Muscle of arm (tissue), 14 donors: ENCODE measurements at places on chromosomes 2 and 18.

DNA sequence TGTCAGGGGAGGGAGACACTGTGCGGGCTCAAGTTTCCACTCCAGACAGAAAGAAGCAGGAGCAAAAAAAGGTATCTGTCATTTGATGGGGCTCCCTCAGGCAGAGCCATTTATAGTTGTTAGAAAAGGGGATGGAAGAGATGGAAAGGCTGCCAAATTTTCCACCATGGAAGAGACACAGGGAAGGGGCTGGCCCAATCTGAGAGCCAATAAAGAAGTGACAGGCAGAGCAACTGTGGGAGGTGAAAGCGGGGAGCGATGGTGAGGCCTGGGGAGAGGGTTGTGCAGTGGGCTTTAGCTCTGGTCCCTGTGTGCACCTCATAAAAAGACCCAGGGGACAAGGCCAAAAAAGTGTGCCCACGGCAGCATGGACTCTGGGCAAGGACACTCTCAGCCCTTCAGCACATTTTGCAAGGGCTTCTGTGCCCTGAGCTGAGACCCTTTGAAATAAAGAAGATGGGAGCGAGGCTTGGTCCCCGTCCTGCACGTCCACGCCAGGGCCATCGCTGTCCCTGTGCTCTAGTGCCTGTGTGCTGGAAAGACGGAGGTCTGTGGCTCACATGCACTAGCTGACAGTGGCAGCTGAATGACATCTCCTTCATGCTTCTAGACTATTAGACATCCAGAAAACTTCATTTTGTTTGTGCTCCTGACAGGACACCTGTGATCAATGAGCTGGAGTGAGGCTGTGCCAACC lies 456.7 kb upstream of the HS6ST1 start:
- DNase-seq, result no peak

- DNase-seq, result no peak
Observed at GRCh38 chr2:156585457-156585856, 149.3 kb downstream of the GPD2 start.

- DNase-seq, result no peak
Observed at GRCh38 chr2:182951948-182952663, 85.7 kb upstream of the FRZB start.

DNA sequence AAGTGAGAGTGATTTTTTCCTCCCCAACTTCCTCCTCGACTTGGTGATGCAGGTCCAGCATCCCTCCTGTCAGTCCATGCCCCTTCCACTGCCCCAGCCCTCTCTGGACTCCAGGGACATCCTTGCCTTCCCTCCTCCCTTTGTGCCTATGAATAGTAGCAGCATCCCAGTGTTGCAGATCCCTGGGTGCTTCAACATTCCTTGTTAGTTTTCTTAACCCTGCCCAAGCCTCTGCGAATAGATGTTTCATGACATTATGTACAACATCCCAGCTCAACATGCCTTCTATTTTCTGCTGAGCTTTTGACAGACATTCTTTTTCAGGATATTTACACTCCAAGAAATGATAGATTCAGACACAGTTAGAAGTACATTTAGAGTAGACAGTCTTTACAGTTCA lies 35.3 kb upstream of the CCDC150 start:
- no peak for DNase-seq

DNA sequence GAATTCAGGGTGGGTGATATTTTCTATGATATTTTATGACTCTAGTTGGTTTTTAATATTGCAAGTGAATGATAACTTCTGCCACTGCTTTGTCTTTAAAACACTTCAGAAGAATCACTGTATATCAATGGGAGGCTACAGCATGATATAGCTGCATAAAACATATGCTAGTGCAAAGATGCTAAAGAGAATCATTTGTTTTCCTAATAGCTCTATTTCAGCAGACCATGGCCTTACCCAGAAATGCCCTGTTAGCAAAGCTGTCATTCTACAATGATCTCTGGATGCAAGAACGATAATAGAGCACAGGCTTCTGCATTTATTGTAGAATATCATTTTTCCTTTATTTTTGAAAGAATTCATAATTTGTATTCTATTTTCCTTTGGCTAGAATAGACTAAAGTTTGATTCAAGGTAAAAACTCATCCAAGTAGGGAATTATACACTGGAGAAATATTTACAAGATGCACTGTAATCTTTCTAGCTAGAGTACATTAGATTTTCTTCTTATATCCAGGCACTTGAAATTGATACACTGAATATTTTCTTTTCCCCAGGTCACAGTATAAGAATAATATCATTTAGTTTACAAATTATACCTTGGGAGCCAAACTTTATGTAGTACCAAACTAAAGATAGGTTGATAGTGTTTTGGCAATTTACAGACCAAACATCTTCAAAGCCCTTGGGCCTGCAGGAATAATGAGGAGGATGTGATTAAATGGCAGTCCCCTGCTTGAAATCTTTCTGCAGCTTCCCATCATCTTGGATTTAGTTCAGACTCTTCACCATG lies 252.6 kb upstream of the LINC00305 start:
- DNase-seq, result peak; percentile 18

- DNase-seq, result no peak
Observed at GRCh38 chr2:160581448-160581847, 87.8 kb upstream of the RBMS1 start.

DNA sequence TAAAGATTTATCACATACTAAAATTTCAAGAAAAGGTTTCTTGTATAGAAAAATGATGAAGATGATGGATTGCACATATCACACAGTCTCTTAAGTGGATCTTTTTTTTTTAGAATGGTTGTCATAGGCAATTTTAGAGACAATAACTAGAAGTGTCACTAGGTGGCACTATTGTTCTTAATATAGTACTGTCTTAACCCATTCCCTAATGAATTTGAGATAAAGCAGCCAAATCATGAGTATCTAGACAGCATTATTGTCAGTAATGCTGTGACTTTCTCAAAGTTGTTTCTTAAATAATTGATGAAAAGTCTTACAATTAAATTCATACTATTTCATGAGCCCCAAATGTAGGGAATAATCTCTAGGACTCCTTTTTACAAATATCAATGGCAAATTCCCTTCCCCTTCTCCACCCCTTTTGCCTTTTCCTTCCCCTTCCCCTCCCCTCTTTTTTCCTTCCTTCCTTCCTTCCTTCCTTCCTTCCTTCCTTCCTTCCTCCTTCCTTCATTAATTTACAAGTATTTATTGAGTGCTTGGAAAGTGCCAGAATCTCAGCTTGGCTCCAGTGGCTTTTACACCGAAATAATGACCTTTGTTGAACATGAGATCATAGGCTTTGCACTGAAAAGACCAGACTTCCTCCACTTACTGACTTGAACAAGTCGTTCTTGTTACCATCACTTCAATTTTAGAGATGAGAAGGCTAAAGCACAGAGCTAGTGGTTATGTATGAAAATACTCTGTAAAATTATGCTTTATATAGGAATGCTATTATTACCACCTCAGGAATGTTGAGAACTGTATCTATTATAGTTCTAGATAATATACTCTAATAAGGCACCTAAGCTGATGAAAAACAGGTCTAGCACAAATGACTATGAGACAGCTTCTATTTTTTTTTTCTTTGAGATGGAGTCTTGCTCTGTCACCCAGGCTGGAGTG lies 19.8 kb downstream of the MYL12B start:
- peak; percentile 85 for DNase-seq

DNA sequence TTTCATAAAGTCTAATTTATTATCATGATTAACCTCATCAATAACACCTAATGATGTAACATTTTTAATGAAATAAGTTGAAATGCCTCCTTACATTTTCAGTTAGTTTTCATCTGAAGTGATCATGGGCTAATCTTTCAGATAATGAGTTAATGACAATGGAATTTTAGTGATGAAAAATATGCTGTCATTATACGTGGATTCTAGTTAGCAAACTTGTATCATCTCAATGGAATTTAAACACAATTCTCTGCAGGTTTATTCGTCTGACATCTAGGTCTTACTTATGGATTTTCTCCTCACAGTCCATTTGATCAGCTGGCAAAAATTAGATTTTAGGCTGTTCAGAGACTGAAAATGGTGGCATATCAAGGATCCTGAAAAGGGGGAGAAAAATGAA lies 885.0 kb downstream of the SLC4A3 start:
- no peak for DNase-seq

DNA sequence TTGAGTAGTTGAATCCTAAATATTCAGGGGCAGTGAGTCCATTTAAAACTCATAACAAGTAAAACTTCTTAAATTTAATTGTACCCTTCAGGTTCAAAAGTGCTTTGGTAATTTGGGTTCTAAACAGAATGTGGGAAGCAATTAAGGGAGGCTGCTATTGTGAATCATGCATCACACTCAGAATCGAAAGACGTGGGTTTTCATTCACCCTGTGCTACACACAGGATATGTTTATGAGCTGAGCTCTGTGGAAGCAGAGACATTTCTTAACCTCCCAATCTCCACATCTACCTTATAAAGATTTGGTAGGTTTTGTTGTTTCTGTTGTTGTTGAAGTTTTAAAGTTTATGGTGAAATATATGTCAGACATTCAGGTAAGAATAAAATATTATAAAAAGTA lies 633.4 kb downstream of the DPP10 start:
- no peak for DNase-seq

GRCh38 chr2:48120759-48121242 lies 214.5 kb upstream of the FBXO11 start:
- DNase-seq, result no peak
